ENCODE measurements at places on chromosomes 7 and 10.

DNA sequence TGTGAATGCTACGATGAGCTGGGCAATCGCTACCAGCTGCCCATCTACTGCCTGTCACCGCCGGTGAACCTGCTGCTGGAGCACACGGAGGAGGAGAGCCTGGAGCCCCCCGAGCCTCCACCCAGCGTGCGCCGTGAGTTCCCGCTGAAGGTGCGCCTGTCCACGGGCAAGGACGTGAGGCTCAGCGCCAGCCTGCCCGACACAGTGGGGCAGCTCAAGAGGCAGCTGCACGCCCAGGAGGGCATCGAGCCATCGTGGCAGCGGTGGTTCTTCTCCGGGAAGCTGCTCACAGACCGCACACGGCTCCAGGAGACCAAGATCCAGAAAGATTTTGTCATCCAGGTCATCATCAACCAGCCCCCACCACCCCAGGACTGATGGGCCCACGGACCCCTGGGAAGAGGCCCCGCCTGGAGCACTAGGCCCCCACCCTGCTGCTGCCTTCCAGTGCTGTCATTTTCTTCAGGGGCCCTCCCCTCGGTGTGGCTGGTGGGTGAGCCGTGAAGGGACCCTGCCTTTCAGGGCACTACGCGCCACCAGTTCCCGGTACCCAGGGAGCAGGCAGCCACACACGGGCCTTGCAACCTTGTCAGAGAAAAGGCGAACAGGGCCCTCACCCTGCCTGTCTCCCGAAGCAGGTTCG, 2.3 kb upstream of the ANKRD2 start:
- no peak for DNase-seq
- peaks cover 38% of the 10 kb centered on the region for H3K36me3 ChIP-seq
- H3K27me3 ChIP-seq, result no peaks in the 10 kb centered on the region
- H3K4me1 ChIP-seq, result peaks cover 25% of the 10 kb centered on the region
- H3K27ac ChIP-seq, result peak overlapping the region; percentile 70

DNA sequence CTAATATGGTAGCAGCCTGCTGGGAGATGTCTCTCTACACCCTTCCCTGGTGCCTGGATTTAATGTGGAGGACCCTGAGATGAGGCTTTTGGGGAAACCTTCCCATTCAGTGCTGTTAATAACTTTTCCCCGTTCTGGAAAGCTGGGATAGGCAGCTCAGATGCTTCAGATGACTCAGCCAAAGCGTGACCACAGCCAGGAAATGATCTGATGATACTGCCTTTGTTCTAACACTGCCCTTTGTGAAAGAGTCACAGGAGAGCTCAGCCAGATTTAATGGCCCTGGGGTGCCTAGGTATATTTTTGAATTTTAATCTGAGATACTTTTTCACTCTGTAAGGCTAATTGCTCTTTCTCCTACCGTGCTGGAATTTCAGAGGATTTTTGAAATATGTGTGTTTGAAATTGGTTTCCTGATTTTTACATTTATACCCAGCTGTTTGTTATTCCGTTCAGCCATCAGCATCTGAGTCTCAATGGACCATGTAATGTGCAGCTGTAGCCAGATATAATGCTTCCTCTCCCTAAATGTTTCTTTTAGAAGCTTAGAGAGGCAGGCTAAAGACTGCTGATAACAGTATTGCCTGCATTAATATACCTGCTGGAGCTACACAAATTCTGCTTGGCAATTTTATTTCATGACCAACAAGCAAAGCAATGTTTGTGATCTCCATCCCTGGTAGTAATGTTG, 17.8 kb downstream of the CELF2 start:
- no peak overlapping the region for H3K4me3 ChIP-seq
- no peak overlapping the region for H3K27ac ChIP-seq
- no peaks in the 10 kb centered on the region for H3K27me3 ChIP-seq
- H3K4me1 ChIP-seq, result no peaks in the 10 kb centered on the region

DNA sequence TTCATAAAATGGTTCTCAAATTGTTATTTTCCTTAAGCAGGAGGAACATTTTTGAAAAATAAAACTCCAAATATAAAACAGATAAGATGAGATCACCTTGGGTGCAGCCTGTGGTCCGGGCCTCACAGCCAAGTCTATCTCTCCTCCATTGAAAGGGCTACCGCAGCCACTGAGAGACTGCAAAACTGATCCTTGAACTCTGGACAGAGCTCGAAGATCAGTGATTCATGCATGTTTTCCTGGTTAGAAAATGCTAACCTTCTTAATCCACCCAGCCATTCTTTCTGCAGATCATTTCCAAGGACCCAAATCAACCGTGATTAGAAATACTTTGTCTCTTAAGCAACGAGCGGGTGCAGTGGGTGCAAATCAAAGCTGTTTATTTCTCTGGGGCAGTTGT, 378.8 kb downstream of the PLXDC2 start:
- H3K4me1 ChIP-seq, result no peaks in the 10 kb centered on the region
- H3K4me3 ChIP-seq, result no peak overlapping the region
- H3K36me3 ChIP-seq, result no peaks in the 10 kb centered on the region
- H3K27me3 ChIP-seq, result no peaks in the 10 kb centered on the region
- H3K27ac ChIP-seq, result no peak overlapping the region

DNA sequence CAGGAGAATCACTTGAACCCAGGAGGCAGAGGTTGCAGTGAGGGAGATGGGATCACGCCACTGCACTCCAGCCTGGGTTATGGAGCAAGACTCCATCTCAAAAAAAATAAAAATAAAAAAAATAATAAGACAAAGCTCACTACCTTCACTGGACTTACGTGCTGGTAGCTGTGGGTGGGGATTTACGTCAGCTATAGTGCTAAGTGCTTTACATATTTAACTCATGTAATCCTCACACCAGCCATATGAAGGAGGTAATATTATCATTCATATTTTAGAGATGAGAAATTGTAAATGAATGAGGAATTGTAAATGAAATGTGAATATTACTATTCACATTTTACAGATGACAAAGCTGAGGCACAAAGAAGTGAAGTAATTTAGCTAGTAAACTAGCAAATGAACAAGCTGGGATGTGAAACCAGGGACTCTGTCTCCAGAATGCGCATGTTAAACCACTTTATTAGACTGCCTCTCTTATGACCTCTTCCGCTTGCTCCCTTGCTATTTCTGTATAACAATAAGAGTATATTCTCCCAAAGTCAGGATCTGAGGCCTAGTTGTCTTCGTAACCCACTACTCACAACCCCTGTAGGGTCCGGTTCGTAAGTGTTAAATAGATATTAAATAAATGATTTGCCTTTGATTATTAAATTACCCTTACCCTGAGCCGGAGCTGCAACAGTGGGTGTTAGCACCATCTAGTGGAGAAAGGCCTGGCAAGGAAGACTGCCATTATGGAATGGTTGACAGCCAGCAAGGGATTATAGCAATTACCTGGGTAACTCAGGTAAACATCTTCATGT, 70.2 kb downstream of the HTR7 start:
- no peak overlapping the region for H3K27ac ChIP-seq
- no peaks in the 10 kb centered on the region for H3K36me3 ChIP-seq
- peak; percentile 66 for DNase-seq
- H3K4me1 ChIP-seq, result no peaks in the 10 kb centered on the region

- DNase-seq, result peak; percentile 20
- no peak overlapping the region for H3K4me3 ChIP-seq
- peaks cover 18% of the 10 kb centered on the region for H3K36me3 ChIP-seq
- H3K4me1 ChIP-seq, result peaks cover 19% of the 10 kb centered on the region
- H3K27ac ChIP-seq, result no peak overlapping the region
Measured at GRCh38 chr10:92544296-92544695, 29.6 kb downstream of the IDE start.

DNA sequence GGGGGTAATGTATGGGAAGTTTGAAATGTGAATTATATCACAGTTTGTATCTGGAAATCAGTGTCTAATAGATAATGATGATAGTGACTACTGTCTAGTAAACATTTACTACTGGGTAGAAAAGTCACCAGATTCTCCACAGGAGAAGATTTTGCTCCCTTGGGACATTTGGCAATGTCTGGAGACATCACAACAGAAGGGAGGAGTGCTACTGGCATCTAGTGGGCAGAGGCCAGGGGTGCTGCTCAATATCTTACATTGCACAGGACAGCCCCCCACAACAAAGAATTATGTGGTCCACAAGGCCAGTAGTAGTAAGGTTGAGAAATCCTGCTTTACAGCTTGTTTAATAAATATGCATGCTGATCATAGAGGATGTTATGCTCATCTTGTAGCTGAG, 92.3 kb upstream of the PRPS1L1 start:
- H3K4me3 ChIP-seq, result no peak overlapping the region
- H3K36me3 ChIP-seq, result no peaks in the 10 kb centered on the region
- no peaks in the 10 kb centered on the region for H3K4me1 ChIP-seq
- H3K27ac ChIP-seq, result no peak overlapping the region
- DNase-seq, result no peak

DNA sequence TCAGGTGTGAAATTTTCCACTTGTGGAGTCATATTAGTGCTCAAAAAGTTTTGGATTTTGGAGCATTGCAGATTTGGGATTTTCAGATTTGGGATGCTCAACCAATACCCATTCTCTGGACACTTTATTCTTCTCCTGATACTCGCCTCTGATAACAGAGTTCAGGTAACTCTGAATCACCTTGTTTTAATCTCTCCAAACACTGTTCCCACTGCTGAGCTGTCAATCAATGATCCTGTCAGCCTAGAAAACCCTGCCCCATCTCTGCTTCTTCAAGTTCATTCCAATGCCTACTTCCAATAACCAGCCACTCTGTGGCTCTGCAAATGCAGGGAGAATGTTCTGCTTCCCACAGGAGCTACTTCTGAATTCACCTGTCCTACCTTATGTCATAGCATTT, 21.8 kb downstream of the SGMS1 start:
- DNase-seq, result no peak
- no peak overlapping the region for H3K27ac ChIP-seq
- H3K36me3 ChIP-seq, result no peaks in the 10 kb centered on the region
- H3K4me3 ChIP-seq, result no peak overlapping the region

- no peaks in the 10 kb centered on the region for H3K27me3 ChIP-seq
- DNase-seq, result no peak
- H3K4me1 ChIP-seq, result peaks cover 20% of the 10 kb centered on the region
- no peaks in the 10 kb centered on the region for H3K36me3 ChIP-seq
- H3K4me3 ChIP-seq, result no peak overlapping the region
- peak overlapping the region; percentile 77 for H3K27ac ChIP-seq
Measured at GRCh38 chr7:2405601-2406345, 2.4 kb downstream of the CHST12 start.

- H3K4me3 ChIP-seq, result no peak overlapping the region
- DNase-seq, result no peak
- no peaks in the 10 kb centered on the region for H3K27me3 ChIP-seq
- H3K36me3 ChIP-seq, result no peaks in the 10 kb centered on the region
- no peaks in the 10 kb centered on the region for H3K4me1 ChIP-seq
Measured at GRCh38 chr10:71465551-71466252, 69.0 kb downstream of the CDH23 start.

GRCh38 chr10:130723704-130724103, 587.5 kb downstream of the GLRX3 start:
- H3K27me3 ChIP-seq, result peaks cover 36% of the 10 kb centered on the region
- H3K4me3 ChIP-seq, result no peak overlapping the region
- no peak for DNase-seq
- no peaks in the 10 kb centered on the region for H3K36me3 ChIP-seq
- H3K4me1 ChIP-seq, result no peaks in the 10 kb centered on the region
- H3K27ac ChIP-seq, result no peak overlapping the region

DNA sequence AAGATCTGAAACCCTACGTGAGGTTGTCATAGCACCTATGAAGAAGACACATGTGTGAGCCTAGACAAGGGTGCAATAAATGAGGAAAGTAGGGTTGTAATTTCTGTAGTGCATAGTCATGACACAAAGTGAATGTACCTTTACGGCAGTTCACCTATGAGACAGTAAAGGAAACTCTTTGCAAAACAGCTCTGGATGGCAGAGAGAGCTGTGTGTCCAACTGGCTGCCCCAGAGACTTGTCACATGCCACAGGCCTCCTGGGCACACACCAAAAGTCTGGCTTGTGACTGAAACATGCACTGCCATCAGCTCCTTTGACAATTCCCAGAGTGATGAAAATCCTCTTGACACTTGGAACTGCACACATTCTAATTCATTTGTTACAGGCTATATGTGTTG, 90.7 kb upstream of the NAMPT start:
- H3K36me3 ChIP-seq, result no peaks in the 10 kb centered on the region
- H3K4me3 ChIP-seq, result no peak overlapping the region
- no peaks in the 10 kb centered on the region for H3K27me3 ChIP-seq
- H3K4me1 ChIP-seq, result no peaks in the 10 kb centered on the region

GRCh38 chr10:18689498-18689897, 30.3 kb downstream of the ARL5B start:
- no peak overlapping the region for H3K4me3 ChIP-seq
- peak; percentile 46 for DNase-seq
- H3K27me3 ChIP-seq, result no peaks in the 10 kb centered on the region
- H3K27ac ChIP-seq, result no peak overlapping the region

DNA sequence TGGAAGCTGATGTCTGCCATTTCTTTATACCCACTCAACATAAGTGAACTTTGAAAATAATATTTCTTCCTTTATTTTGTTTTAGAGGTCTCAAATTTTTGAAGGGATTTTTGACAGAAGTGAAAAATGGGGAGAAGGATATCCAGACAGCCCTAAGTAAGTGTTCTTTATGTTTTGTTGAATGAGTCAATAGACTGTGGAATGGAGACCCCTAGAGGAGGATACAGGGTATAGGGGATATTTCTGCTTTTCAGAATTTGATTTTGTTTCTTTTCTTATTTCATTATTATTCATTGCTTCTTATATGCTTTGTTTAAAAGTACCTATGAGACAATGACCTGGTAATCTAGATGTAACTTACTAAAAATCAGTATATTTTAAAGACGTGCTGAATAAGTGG, 34.4 kb downstream of the PLEKHA8 start:
- no peak for DNase-seq
- no peaks in the 10 kb centered on the region for H3K36me3 ChIP-seq
- H3K4me3 ChIP-seq, result no peak overlapping the region
- H3K27ac ChIP-seq, result no peak overlapping the region
- no peaks in the 10 kb centered on the region for H3K4me1 ChIP-seq
- no peaks in the 10 kb centered on the region for H3K27me3 ChIP-seq

DNA sequence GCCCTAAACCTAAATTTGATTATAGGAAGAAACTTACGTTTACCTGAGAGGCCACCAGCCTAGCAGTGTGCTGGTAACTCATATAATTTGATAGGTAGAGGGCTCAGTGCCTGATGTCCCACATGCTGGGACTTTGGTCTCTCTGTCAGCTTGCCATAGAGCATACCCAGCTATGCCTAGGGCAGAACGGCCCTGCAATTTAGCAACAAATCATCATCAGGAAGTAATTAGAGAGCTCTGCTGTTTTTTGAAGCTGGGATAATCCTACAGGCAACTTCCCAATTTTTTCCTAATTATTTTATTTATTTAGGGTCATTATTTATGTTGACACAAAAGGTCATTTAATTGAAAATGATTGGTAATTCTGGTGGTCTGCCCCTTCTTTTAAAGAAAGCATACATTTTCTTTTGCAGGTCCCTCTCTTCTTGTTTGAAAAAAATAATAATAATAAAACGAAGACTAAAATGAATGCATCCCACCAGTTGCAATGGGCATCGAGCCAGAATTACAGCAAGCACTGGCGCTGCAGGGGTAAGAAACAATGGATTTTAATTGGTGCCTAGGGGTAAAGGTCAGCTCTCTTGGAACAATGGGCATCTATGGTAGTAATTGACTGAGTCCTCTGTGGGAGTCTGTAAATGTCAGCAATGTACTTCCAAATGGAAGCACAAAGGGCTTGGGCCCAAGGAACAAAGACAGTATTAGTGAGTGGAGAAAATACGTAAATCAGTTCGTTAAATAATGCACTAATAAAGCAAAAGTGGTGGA, 348.0 kb downstream of the SORCS1 start:
- DNase-seq, result no peak
- H3K4me1 ChIP-seq, result no peaks in the 10 kb centered on the region
- no peaks in the 10 kb centered on the region for H3K27me3 ChIP-seq
